Mucosa of gallbladder (tissue), 1 donor: ENCODE measurements at places on chromosomes 13 and 19.

DNA sequence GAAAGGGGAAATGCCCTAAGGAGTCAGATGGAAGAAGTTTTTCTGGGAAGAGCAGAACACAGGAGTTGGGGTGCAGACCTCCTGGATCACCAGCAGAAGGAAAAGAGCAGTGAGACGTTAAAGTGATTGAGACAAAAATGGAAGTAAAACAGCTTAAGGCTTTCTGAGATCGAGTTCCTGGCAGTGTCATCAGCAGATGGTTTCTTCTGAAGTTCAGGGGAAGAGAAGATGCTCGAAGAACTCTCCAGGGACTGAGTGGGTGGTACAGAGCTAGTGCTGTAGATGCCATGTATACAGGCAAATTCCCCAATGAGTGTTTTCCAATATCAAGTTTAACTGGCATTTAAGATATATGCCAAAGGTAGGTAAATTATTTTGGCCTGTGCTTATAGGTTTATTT lies 272.2 kb upstream of the KLF12 start:
- no peak for DNase-seq

DNA sequence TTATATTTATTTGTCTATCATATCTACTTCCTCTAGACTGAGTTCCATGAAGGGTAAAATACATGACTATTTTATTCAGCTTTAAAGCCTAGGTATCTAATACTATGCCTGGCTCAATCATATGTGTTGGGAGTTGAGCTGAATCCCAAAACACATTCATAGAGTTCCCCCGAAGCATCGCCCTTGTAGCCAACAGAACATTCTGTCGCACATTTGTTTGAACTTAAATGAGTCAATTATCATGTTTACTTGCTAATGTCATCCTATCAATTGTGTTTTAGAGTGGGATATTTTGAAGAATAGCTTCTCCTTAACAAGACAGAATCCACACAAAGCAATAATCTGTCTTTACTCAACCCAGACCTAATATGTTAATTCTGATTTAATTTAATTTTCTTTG lies 252.4 kb downstream of the HS6ST3 start:
- no peak for DNase-seq

GRCh38 chr13:73000027-73000674 lies 58.7 kb upstream of the KLF5 start:
- DNase-seq, result no peak

DNA sequence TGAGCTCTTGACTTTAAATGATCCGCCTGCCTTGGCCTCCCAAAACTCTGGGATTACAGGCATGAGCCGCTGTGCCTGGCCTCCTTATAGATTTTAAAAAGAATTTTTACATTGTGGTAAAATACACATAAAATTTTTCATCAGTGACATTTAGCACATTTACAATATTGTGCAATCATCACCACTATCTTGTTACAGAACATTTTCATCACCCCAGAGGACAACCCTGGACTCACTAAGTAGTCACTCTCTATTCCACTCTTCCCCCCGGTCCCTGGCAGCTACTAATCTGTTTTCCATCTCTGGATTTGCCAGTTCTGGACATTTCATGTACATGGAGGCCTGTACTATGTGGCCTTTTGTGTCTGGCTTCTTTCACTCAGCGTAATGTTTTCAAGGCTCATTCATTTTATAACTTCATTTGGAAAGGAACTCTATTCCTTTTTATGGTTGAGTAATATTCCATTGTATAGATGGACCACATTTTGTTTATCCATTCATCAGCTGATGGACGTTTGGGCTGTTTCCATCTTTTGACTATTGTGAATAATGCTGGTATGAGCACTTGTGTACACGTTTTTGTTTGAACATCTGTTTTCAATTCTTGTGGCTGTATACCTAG lies 19.9 kb downstream of the MEGF8 start:
- DNase-seq, result no peak

DNA sequence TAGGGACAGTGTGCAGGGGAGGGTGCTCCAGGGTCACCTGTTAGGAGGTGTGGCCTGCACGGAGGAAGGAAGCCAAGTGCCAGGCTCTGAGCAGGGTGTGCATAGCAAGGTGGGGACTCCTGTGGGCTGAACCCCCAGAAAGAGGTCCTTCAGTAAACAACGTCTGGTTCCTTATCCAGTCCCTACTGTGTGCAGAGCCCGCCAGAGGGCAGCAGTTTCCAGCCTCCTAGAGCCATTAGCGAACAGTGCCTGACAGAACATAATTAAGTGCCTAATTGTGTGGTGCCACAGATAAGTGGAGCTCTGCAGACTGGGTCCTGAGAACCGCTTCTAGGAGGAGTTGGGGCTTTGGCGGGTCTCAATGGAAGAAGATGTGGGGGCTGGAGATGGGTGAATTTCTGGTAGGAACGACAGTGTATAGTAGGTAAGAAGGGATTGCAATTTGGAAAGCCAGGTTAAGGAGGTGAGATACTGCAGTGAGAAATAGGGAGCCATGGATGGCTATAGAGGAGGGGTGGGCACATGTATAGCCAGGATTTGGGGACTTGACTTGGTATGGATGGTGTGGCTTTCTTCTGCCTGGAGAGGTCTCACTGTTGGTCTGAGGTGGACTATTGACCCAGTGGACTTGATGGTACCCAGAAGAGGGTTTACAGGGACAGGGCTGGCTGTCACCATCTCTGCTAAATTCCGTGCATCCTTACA lies 323.1 kb downstream of the ZNF536 start:
- DNase-seq, result no peak

DNA sequence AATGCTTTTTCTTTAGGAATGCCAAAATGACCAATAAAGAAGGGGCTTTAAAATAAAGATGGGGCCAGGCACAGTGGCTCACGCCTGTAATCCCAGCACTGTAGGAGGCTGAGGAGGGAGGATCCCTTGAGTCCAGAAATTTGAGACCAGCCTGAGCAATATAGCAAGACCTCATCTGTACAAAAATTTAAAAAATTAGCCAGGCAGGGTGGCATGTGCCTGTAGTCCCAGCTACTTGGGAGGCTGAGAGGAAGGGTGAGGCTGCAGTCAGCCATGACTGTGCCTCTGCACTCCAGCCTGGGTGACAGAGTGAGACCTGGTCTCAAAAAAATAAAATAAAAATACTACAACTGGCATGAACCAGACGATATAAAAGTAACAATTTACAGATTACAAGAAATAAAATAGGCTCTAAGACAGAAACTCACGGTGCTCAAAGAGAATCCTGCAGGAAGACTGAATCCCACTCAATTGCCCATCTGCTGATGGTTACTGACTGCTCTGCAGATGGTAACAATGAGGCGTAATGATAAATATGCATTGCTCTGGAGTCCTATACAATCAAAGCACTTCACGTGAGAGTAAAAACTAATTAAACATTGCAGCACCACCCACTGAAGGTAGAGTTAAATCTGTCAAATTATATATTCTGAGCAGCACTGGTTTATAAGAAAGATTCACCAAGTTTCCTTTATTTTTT lies 93.2 kb downstream of the LHFPL6 start:
- no peak for DNase-seq

GRCh38 chr13:98311200-98311548 lies 134.1 kb upstream of the RNF113B start:
- DNase-seq, result no peak

DNA sequence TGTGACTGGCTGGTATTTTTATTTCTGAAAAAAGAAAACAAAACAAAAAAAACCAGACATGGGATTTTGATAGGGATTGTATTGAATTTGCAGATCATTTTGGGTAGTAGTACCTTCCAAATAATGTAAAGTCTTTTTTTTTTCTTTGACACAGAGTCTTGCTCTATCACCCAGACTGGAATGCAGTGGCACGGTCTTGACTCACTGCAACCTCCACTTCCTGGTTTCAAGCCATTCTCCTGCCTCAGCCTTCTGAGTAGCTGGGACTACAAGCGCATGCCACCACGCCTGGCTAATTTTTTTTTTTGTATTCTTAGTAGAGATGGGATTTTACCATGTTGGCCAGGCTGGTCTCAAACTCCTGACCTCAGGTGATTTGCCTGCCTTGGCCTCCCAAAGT lies 4.2 kb downstream of the ZNF101 start:
- no peak for DNase-seq

DNA sequence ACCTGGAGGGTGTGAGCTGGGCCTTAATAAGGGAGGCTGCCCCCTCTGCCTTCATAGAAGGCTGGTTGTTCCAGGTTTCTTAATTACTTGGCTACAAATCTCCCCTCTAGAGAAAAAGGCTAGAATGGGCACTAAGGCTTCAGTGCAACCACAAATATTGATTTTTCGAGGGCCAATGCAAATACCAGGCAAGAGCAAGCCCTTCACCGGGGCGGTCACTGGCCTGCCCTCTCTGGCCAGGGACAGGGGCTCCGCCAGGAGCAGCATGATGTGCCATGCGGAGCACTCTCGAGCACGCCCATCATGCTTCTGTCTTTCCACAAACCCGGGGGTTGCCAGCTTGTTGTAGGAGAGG lies 127.8 kb upstream of the SPACA7 start:
- no peak for DNase-seq

GRCh38 chr19:10796653-10797052 lies 39.4 kb downstream of the TMED1 start:
- DNase-seq, result no peak

- no peak for DNase-seq
Observed at GRCh38 chr13:21077788-21078353, 16.5 kb upstream of the LATS2 start.

- DNase-seq, result no peak
Observed at GRCh38 chr19:8662263-8662662, 31.8 kb downstream of the NFILZ start.

DNA sequence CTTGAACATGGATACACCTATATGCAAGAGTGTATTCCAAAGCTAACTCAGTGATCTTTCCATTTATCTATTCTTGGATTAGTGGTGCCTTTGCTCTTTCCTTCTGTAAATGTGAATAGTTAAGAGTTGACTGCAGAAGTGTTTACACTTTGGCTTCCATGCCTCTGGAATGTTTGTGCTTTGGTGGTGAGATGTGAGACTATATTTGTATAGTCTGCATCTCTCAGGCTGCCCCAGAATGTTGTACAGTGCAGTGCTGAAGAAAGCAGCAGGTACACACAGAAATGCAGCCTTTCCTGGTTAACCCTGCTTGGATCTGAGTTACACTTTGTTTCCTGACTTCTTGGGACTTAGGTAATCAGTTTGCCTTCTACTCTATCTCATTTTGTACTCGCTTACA lies 90.2 kb downstream of the DNAJC15 start:
- DNase-seq, result no peak
